ENCODE measurements at places on chromosomes 6 and 20.

DNA sequence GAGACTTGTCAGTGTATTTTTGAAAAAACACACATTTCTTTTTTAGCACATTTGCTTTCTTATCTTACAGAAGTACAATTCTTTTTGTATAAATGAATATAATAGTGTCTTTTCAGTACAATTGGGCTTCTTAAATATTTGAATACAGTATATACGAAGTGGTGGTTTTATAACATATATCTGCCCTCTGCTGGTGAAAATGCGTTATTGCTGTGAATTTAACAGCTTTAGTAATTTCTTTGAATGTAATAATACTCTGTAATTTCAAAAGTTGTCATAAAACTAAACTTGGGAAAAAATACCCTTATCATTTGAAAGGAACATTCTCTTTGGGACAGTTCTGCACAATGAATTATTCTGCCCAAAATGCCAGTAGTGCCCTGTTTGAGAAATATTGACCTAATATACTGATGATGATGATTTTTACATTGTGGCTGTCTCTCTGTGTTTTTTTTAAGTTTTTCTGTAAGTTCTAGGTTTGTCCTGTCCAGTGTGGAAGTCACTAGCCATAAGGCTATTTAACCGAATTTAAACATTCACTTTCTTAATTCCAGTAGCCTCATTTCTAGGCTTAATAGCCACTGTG, 19.0 kb downstream of the SMAP1 start:
- H3K27ac ChIP-seq = no peak overlapping the region
- H3K36me3 ChIP-seq = no peaks in the 10 kb centered on the region
- H3K4me3 ChIP-seq = no peak overlapping the region
- no peaks in the 10 kb centered on the region for H3K27me3 ChIP-seq

DNA sequence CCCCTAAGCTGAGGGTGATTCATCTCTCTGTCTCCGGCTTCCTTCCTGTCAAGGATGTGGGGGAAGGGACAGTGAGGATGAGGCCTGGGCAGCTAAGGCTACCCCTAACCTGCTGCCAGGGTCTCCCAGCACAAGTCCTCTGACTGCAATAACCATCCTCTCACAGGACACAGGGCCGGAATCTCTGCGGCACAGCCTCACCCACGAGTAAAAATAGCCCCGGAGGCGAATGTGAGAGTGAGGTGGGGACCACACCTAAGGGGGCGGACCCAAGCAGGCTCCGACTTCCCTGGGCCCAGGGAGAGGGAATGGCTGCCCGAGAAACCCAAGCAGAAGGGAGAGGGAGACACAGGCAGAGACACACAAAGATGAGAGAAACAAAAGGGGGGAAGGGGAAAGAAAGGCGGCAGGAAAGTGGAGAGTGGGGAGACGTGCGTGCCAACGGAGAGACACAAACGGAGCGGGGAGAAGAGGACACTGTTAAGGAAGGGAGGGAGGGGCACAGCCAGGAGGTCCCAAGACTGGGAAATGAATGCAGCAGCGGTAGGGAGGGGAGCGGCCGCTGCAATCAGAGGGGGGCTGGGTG, 1.4 kb downstream of the CLIC1 start:
- no peaks in the 10 kb centered on the region for H3K36me3 ChIP-seq
- peak; percentile 57 for DNase-seq
- peak overlapping the region; percentile 63 for H3K4me3 ChIP-seq
- no peaks in the 10 kb centered on the region for H3K27me3 ChIP-seq

DNA sequence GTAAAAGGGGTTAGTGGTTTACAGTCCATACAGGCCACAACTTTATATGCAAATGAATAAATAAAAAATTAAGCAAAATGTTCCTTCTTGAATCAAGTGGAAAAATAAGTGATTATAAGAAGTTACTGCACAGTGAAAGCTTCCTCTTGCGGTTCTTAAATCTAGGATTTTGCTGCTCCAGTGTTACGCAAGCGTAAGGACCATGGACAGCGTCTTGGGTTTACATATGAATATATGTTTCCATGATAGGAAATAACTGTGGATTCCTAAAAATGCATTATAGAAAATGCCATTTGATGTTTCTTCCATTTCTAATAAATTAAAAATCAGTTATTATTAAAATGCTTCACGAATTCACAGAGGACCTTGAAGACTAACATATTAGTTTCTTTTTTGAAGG, 176.6 kb upstream of the POU3F2 start:
- no peak overlapping the region for H3K4me3 ChIP-seq
- H3K27ac ChIP-seq = no peak overlapping the region
- H3K27me3 ChIP-seq = no peaks in the 10 kb centered on the region
- DNase-seq = no peak

DNA sequence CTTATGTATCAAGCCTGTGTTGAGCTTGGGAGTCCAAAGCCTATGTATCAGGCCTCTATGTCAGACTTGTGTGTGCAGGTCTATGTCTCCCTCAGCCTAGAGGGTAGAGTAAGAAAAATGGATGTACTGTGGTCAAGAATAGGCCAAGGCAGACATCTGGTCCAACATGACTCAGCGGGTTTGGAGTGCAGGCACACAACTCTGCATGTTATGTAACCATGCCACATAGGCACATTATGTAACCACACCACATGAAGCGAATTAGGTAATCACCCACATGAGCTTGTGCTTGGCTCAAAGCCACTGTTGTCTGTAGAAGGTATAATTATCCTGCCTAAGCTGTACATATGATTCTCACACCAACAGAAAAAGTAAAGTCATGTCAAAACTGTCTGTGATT, 1190.5 kb upstream of the EYS start:
- H3K4me1 ChIP-seq = no peaks in the 10 kb centered on the region
- no peak for DNase-seq
- H3K36me3 ChIP-seq = no peaks in the 10 kb centered on the region

- no peak overlapping the region for H3K4me3 ChIP-seq
- no peaks in the 10 kb centered on the region for H3K4me1 ChIP-seq
- H3K27me3 ChIP-seq = no peaks in the 10 kb centered on the region
- no peaks in the 10 kb centered on the region for H3K36me3 ChIP-seq
- DNase-seq = no peak
- no peak overlapping the region for H3K27ac ChIP-seq
Measured at GRCh38 chr20:8946036-8946940, 122.6 kb upstream of the PLCB4 start.

DNA sequence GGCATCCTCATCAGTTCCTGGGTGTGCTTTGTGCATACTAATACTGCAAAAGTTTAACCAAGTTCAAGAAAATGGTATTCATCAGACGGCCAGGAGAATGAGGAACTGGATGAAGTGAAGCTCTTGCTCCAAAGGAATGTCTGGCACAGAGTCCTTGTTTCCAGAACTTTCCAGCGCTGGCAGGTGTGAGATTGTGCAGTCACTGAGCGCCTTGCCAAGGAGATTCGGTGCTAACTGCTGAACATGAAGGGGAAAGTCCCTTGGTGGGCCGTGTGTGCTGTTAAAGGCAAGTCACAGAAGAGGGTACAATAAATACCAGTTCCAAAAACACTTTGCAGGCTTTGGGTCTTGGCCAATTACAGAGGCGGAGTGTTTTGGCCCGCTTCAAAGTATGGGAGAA, 262.3 kb upstream of the SOX4 start:
- H3K27me3 ChIP-seq = no peaks in the 10 kb centered on the region
- peak; percentile 65 for DNase-seq
- H3K4me1 ChIP-seq = peaks cover 5% of the 10 kb centered on the region
- H3K27ac ChIP-seq = no peak overlapping the region
- no peak overlapping the region for H3K4me3 ChIP-seq
- H3K36me3 ChIP-seq = no peaks in the 10 kb centered on the region

GRCh38 chr20:40488401-40488800, 200.6 kb downstream of the MAFB start:
- no peaks in the 10 kb centered on the region for H3K27me3 ChIP-seq
- no peaks in the 10 kb centered on the region for H3K4me1 ChIP-seq
- H3K36me3 ChIP-seq = no peaks in the 10 kb centered on the region
- no peak overlapping the region for H3K4me3 ChIP-seq
- DNase-seq = no peak

DNA sequence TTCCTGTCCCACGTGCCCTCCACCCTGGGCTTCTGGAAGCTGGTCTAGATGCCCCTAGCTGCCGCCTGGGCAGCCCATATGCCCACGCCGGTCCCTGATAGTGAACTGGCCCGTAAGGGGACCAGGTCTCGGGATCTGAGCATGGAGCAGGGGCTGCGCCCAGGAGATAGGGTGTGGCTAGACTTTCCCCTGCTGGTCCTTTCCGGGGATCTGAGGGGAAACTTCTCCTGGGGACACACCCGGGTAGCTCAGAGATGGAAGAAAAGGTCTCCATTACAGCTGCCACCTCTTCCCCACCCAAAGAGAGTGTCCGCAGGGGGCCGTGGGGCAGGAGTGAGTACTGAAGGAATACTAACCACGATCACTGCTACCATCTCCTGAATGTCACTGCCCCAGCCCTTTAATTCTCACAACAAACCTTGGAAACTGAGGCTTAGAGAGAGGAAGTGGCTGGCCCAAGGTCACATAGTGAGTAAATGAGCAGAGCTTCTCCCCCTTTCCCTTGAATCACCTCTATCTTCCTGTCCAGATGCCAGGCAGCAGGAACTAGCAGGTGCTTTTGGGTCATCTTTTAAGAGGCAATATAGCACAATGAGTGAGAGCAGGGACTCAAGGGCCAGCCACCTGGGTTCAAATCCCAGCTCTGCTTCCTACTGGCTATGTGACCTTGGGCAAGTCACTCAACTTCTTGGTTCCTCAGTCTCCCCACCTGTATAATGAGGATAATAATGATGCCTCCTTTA, 11.8 kb upstream of the CCN5 start:
- no peak overlapping the region for H3K4me3 ChIP-seq
- no peaks in the 10 kb centered on the region for H3K27me3 ChIP-seq
- H3K36me3 ChIP-seq = no peaks in the 10 kb centered on the region
- H3K27ac ChIP-seq = peak overlapping the region; percentile 54

DNA sequence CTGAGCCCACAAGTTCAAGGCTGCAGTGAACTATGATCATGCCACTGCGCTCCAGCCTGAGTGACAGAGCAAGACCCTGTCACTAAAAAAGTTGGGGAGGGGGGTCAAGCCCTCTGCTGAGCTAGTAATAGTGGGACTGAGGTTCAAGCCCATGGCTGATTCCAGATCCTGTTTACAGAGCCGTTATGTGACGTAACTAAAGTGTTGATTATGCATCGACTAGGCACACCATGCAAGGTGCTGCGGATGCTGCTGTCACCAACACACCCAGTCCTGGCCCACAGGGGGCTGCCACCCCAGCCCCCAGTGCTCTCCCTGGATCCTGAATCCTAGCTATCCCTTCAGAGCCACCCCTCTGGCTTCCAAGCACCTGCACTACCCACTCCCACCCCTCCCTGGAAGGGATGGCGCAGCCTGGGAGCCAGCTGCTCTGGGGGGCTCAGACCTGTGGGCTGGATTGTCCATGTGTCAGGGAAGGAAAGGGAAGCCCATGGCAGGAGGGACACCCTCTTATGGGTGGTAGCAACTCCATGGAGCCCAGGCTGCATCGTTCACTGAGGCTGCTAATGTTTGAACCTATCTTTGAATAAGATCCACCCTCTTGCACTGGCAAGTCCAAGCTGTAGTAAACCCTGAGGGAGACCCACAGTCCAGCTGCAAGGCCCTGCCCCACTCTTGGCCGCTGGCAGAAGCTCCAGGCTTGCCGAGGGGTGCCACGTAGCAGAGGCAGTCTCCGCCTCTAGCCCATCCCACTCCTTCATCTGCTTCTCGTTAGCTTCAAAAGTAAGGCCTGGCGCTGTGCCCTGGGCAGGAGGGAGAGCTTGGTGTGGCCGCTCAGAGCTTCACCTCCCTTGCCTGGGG, 95.0 kb downstream of the SNX5 start:
- H3K27ac ChIP-seq = peak overlapping the region; percentile 65
- peak; percentile 95 for DNase-seq
- no peak overlapping the region for H3K4me3 ChIP-seq
- no peaks in the 10 kb centered on the region for H3K27me3 ChIP-seq
- H3K36me3 ChIP-seq = no peaks in the 10 kb centered on the region
- peaks cover 17% of the 10 kb centered on the region for H3K4me1 ChIP-seq

- H3K36me3 ChIP-seq = no peaks in the 10 kb centered on the region
- no peak overlapping the region for H3K4me3 ChIP-seq
- no peak for DNase-seq
- no peaks in the 10 kb centered on the region for H3K27me3 ChIP-seq
Measured at GRCh38 chr6:165775721-165776120, 112.7 kb upstream of the PDE10A start.
